CD4-positive, alpha-beta T cell treated with Interleukin-15 for 1 hour (primary cell): ENCODE measurements at places on chromosomes 2 and 18.

DNA sequence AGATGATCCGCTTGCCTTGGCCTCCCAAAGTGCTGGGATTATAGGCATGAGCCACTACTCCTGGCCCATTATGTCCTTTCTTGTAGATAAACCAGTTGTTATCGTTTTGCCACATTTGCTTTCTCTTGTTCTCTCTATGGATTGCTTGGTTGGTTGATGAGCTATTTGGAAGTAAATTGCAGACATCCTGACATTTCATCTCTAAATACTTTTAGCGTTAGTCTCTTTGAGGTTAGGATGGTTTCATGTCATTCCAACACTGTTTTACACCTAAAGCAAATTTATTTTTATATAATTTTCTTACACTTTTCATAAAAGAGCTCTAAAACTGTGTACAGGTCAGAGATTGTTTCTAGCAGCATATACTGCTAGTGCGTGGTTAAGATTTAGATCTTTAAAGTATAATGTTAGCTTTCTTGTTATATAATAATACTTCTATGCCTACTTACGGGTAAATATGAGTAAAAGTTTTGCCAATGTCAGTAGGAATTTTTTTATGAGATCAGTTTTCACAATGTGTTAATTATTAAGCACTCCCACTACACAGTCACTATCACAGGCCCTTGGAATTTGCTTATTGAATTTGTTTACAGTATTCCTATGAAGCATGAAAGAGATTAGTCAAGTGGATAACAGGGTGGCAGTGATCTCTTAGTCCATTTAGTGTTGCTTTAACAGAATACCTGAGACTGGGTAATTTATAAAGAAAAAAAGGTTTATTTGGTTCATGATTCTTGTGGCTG, 10.3 kb downstream of the POLI start:
- DNase-seq: no peak

DNA sequence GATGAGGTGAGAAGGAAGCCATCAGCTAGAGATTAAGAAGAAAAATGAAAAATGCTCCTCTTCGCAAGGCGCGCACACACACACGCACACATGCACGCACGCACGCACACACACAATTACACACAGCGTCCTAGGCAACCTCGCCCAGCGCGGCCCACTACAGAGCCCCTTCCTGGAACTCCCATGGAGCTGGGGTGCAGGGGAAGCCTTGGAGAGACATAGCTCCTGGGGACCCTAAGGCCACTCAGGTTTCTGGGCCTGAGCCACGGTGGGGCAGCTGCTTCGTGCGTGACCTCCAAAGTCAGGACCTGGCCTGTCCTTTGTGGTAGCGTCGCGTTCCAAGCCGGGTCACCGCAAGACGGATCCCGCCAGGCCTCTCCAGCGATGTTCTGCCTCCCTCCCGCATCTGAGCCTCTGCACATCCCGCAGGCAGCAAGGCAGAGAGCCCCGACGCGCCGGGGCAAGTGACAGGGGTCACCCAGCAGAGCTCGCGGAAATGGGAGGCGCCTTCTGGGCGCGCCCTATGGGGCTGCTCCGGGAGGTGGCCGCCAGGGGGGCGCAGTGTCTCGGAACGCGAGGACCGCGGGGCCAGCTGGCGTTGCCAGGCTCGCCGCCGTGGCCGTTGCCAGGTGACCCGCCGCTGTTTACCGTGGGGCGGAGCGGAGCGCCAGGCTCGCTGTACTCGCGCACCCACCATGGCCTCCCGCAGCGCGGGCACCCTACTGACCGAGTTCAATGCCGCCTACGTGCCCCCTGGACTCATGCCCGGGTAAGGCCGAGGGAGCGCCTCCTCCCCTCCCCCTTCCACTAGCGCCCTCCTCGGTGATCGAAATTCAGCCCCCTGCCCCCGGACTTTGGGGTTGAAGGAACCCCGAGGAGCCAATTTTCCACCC, 79.0 kb downstream of the CIB4 start:
- no peak for DNase-seq

- DNase-seq: no peak
These were observed 86.1 kb downstream of the RIT2 start for GRCh38 chr18:43029414-43029813.

GRCh38 chr18:54981076-54981475, 21.8 kb upstream of the CCDC68 start:
- DNase-seq: no peak

DNA sequence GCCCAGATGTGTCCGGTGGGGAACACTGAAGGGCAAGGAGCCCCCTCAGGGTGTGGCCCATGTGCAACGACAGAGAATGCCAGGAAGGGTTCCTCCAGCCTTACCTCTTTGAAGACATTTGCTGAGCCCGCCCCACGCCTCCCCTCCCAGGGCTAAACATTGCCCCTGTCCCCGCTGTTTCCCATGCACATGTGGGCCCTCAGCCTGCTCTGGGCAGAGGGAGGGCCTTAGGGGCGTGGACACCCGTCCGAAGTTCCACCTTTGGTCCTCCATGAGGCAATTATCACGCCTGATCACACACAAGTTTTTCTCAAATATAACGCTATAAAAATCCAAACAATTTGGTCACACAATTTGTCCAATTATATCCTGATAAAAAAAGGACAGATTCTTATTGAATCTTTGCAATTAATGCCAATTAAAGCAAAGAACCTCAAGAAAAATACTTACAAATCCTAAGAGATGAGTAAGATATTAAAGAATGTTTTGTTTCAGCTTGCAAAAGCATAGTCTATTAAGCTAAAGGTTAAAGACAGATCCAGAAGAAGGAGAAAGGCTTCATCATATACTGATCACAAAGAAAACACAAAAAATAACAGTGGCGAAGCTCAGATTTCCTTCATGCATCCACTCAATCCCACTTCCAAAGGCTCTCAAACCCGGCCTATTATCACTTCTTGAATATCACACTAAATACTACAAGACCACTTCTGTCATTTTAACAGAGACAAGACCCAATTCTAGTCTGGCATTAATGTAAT, 55.2 kb upstream of the LDLRAD4 start:
- no peak for DNase-seq

DNA sequence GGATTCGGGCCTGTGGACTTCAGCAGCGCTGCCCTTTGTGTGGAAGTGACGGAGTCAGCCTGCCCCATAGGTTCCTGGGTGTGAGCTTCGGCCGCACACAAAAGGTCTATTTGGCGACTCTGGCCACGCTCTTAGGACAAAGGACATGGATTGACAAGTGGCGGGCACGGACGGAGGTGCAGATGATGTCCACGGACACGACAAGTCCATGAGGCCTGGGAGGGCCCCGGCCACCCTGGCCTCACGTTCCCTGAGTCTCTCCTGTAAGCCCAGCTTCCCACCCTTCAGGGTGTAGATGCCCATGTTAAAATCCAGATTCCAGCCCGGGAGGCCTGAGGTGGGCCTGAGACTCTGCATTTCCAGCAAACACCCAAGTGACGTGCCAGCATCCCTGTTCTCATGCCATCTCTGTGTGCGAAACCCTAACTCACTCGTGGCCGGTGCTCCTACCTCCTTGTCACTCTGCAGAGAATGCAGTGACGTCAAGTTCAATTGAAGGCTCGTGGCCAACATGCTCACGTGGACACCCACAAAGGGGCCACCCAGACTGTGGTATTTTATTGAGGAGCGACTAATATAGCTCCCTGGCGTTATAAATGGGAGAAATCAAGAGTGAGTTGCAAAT, 111.7 kb downstream of the RTP5 start:
- no peak for DNase-seq

DNA sequence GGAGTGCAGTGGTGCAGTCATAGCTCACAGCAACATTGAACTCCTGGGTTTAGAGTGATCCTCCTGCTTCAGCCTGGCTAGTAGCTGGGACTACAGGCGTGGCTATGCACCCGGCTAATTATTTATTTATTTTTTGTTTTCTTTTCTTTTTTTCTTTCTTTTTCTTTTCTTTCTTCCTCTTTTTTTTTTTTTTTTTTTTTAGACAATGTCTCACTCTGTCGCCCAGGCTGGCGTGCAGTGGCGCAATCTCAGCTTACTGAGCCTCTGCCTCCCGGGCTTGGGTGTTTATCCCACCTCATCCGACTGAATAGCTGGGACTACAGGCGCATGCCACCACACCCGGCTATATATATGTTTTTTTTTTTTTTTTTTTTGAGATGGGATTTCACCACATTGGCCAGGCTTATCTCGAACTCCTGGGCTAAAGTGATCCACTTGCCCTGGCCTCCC, 1.4 kb upstream of the ANXA4 start:
- no peak for DNase-seq

DNA sequence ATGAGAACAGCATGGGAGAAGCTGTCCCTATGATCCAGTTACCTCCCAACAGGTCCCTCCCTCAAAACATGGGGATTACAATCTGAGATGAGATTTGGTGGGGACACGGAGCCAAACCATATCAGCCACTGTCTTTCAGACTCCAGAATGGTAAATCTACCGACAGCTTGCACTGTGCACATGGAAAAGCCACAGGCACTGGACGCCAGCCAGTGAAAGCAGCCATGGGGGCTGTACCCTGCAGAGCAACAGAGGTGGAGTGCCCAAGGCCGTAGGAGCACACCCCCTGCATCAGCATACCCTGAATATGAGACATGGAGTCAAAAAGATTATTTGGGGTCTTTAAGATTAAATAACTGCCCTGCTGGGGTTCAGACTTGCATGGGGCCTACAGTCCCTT, 218.4 kb downstream of the PDE1A start:
- no peak for DNase-seq

DNA sequence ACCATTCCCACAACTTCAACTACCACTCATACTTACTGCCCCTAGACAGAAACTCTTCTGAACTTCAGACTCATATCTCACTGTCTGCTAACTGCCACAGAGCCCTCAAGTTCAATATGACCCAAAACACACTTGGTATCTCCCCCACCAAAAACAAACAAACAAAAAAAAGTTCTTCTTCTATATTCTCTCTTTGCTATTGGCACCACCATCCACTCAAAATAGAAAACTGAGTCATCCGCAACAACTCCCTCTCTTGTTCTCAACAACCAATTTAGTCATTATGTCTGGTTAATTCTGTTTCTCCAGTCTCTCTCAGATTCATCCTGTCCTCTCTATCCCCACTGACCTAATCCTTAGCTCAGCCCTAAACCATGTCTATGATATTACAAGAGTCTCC, 7.2 kb upstream of the DCTN1 start:
- DNase-seq: no peak

DNA sequence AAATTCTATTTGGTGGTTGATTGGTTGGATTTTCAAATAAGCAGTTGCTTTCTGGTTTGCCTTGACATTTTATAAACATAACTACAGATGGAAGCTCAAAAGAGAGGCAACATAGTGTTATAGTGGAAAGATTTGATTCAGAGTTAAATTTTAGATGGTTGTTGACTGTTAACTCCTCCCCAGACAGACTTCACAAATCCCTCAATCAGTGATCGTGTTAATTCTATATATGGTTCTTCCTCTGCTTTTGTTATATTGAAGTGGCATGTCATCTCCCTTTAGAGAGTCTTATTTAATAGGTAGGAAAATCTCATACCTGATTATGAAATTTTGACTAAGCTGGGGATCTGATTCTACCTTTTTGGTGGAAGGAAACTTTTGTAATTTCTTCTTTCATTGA, 19.5 kb downstream of the DGUOK start:
- DNase-seq: no peak

GRCh38 chr2:172953970-172954852, 121.4 kb upstream of the MAP3K20 start:
- DNase-seq: no peak

- peak; percentile 10 for DNase-seq
These were observed 21.6 kb downstream of the KIF1A start for GRCh38 chr2:240798327-240798905.

GRCh38 chr2:179612591-179613298, 248.7 kb downstream of the ZNF385B start:
- DNase-seq: no peak

- no peak for DNase-seq
These were observed 766.9 kb upstream of the ZEB2 start for GRCh38 chr2:145286716-145287275.

GRCh38 chr2:30666266-30666874, 140.9 kb downstream of the CAPN13 start:
- no peak for DNase-seq

DNA sequence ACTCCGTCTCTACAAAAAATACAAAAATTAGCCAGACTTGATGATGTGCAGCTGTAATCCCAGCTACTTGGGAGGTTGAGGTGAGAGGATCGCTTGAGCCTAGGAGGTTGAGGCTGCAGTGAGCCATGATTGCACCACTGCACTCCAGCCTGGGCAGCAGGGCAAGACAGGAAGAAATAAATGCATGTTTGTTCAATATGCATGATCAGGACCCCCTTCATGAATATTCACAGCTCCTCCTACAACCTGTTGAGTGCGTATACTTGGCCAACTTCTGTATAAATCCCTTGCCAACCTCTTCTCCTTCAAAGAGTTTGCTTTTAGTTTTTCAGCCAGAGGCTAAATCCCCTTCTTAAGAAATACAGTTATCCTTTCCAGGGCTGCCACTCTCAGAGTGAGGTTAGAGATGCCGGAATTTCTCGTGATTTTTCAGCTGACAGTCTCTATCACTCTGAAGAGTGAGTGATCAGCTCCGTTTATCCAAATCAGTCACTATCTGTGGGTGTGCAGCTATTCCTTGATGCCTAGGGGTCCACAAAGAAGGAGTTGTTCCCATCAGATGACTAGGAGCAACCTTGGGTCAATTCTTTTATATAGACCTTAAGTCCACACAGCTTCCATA, 39.2 kb downstream of the FAM161A start:
- DNase-seq: no peak

GRCh38 chr2:195486520-195486919, 170.5 kb upstream of the SLC39A10 start:
- DNase-seq: no peak

- DNase-seq: no peak
These were observed 10.7 kb downstream of the LPIN1 start for GRCh38 chr2:11757101-11757500.

- DNase-seq: no peak
These were observed 79.6 kb upstream of the NABP1 start for GRCh38 chr2:191598296-191598695.

GRCh38 chr2:104969564-104969963, 68.3 kb upstream of the MRPS9 start:
- DNase-seq: no peak

- no peak for DNase-seq
These were observed 229.1 kb upstream of the SLC14A2 start for GRCh38 chr18:45386041-45386655.

GRCh38 chr2:86815611-86816010, 24.9 kb upstream of the CD8A start:
- no peak for DNase-seq

DNA sequence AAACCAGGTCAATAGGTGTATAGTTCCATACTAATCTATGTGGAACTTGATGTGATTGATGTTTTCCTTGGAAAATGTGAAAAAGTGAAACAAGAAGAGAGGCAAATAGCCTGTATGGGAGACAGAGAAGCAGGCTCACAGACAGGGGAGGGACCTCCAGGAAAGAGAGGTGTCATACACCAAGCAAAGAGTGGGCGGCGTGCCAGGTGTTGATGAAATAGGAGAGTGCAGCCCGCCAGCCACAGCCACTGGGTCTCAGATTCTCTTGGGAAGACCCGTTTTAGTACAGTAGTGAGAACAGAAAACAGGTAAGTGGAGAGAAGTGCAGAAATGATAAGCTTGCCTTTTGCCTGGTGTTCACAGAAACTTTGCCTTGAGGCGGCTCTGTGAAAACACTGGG, 301.9 kb downstream of the ZNF407 start:
- DNase-seq: no peak

GRCh38 chr2:172215172-172215935, 112.7 kb upstream of the DLX2 start:
- DNase-seq: no peak

- DNase-seq: no peak
These were observed 14.1 kb downstream of the ZNF516 start for GRCh38 chr18:76480913-76481312.

- no peak for DNase-seq
These were observed 153.0 kb upstream of the ID2 start for GRCh38 chr2:8528863-8529262.
